SW480 (cell line): ENCODE measurements at places on chromosomes 6 and 20.

DNA sequence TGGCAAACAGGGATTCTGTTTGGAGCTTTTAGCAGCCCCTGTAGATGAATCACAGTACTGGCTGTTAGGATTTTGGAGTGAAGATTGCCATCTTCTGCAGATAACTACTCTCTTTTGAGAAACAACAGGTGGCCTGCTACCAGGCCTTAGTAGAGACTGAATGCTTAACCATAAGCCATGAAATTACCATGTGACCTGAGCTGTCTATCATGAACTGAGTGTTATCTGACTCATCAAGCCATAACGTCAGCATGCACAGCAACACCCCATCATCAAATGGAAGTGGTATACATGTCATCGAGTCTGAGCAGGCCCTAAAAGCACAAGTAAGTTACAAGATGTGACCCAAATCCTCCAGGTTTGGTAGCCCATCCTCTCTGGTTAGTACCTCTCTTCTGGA is 132.6 kb downstream of the GPR63 start:
- DNase-seq: peak; percentile 2

DNA sequence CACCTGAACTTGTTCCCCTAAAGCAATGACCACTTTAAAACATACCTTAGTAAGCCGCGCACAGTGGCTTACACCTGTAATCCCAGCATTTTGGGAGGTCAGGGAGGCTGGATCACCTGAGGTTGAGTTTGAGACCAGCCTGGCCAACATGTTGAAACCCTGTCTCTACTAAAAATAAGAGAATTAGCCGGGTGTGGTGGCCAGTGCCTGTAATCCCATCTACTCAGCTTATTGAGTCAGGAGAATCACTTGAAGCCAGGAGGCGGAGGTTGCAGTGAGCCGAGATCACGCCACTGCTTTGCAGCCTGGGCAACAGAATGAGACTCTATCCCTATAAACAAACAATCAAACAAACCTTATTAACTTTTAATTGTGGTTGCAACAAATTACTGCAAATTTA is 1.6 kb upstream of the RAET1E start:
- DNase-seq: no peak

- no peak for DNase-seq
These were observed 10.7 kb upstream of the TNFAIP3 start for GRCh38 chr6:137856138-137856898.

DNA sequence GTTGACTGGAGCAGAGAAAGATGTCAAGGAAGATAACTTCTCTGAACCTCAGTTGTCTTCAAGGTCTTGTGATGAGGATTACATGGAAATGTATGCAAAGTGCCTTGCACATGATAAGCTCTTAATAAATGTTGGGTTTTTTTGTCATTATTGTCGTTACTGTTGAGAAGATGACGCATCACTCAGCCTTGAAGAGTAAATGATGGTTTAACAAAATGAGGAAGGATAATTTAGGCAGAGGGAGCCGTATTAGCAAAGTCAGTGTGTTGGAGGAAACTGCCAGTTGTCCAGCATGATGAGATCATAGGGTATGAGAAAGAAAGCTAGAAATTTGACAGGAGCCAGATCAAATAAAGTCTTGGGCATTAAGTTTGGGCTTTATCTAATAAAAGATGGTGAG is 8.8 kb upstream of the SUPT3H start:
- DNase-seq: no peak

- peak; percentile 11 for DNase-seq
These were observed 810 bp downstream of the MRPL18 start for GRCh38 chr6:159790956-159791598.

DNA sequence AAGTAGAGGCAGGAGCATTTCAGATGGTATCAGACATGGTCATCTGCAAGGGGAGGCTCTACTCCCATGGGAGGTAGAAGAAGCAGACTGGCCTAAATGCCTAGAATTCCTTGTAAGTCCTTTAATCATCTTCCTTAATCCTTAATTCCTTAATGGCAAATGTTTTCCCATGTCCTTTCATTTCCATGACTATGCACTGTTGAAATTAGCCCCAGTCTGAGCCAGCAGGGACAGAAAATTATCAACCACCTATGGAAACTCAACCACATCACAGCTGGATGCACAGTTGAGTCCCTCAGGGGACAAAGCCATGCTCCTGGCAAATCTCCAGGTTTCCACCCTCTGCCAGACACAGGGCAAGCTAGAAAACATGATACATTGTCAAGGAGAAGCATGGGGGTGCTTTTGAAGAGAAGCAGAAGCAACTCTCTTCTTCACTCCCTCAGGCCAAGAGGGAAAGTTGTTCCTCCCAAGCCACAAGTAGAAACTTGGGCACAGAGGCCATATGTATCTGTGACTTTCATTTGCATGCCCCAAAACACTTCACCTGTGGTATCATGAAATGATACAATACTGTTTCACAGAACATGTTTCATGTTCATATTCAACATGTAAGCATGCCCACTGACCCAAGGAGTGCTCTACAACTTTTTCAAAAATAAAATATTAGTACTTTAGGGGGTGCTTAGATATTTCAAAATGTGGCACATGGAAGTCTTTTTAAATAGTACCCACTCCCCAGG is 683.6 kb downstream of the KIF16B start:
- no peak for DNase-seq

DNA sequence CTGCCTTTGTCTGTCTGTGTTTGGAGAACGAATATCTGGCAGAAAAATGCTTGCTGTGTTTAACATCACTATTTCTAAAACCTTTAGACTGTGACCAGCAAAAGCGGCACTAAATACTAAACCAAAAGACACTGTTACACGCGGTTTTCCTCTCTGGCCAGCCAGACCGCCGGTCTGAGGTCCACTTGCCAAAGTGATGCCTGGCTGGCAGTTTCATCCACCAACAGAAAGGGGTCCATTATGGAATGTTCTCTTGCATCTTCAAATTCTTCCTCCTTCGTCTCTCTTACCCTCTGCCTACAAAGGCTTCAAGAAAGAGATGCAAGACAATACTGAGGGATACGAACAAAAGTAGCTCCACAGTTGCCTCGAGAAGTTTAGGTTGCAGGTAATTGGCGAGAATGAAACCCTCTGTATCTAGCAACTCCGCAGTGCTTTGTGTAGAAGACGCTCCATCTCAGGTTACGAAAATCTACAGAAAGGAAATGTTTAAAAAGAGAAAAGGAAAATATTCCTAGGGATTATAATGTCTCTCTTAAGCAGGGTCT is 176.6 kb downstream of the TRIM27 start:
- DNase-seq: no peak
